ENCODE measurements at places on chromosomes 3 and 15. TPM values are rescaled to one million over a fixed set of nuclear protein-coding genes. Genes with fewer than 3 reads are reported as not detected.

- H3K36me3 ChIP-seq, result no peaks in the 10 kb centered on the region
- H3K4me1 ChIP-seq, result peaks cover 2% of the 10 kb centered on the region
- no peak overlapping the region for H3K27ac ChIP-seq
- H3K4me3 ChIP-seq, result no peak overlapping the region
Observed at GRCh38 chr15:34984889-34985630, 3.0 kb downstream of the ZNF770 start.

- no peak overlapping the region for H3K4me3 ChIP-seq
- no peak overlapping the region for H3K27ac ChIP-seq
- no peaks in the 10 kb centered on the region for H3K4me1 ChIP-seq
- H3K36me3 ChIP-seq, result no peaks in the 10 kb centered on the region
- DNase-seq, result no peak
Observed at GRCh38 chr3:136387031-136387430, 136.9 kb downstream of the PCCB start.

DNA sequence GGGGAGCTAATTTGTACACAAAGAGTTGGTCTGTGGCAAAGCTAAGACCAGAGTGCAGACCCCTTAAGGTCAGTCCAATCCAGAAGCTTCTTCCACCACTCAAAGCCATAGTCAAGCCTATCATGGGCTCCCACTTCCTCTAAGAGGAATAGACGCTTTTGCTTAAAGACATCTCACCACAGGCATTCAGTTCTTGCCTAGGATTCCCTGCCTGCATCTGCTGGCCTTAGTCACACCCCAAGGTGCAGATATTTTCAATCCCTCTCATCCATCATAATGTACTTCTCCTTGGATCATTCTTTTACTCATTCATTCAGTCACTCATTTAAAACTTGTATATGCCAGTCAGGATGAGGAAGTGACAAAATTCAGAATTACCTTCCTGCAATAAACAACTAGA lies 179.6 kb upstream of the STT3B start:
- no peak overlapping the region for H3K4me3 ChIP-seq
- no peaks in the 10 kb centered on the region for H3K36me3 ChIP-seq
- no peaks in the 10 kb centered on the region for H3K4me1 ChIP-seq
- no peak for DNase-seq
- H3K27me3 ChIP-seq, result no peaks in the 10 kb centered on the region

DNA sequence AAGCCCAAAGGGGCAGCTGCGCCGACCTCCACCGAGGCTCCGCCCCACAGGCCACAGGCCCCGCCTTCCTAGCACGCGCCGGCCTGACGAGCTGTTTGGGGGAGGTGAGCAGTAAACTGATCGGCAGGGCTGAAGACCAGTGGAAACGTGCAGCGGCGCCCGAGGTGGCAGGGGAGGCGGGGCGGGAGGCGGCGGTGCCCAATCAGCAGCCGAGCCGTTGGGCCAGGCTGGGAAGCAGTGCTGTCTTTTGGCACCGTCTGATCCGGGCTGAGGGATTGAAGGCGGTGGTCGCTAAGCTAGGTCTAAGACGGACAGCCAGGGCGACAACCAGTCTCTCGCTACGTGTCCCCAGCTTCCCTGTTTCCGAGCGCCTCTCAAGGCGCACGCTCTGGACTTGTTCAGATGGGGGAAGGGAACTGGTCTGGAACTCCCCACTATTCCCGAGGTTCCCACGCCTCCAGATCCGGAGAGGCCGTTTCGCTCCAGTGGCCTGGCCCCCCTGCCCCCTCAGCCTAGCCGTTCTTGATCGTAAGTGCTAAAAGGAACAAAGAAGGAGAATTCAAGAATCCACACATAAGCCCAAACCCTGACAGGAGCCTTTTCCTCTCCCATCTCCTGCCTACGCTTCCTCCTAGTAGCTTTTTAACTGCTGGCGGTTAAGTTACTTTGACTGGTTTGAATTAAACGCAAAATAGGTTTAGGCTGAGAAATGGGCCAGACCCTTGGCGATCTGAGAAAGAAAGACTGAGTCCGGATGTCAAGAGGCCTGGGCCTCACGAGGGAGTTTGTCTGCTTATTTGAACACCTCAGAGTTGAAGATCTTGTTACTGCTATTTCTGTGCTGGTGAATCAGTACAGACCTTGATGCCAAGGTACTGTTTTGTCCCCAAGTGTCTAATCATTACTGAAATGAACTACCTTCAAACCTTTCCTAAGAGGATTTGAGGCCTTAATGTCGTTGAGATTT lies at the start of gene FMN1:
Gene FMN1, minus strand, starts transcription at position 11 of the 967 bp plus-strand sequence. CDS start 39,800 bp downstream, outside the sequence.
- no peaks in the 10 kb centered on the region for H3K36me3 ChIP-seq
- peak within 1 kb of the TSS; percentile 34 for H3K4me3 ChIP-seq
- no peak within 1 kb of the TSS for H3K27ac ChIP-seq
- no peaks in the 10 kb centered on the region for H3K4me1 ChIP-seq
- DNase-seq, result peak; percentile 98
- no peaks in the 10 kb centered on the region for H3K27me3 ChIP-seq

DNA sequence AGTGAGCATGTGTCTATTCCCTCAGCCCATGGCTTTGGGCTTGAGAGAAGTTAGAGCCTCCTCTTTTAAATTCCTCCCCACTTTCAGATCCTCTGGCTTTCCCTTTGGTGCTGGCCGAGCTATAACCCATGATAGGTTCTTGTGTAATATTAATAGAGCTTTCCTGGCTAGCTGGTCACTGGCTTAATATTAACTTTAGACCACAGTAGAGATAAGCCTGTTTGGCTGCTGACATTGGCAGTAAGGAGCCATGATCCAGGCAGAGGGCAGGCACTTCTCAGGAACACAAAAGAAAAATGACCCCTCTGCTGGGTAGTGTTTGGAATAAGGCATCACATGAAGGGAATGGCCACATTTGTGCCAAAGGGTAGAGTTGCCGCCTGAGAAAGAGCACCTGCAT lies 65.4 kb upstream of the UMPS start:
- H3K4me3 ChIP-seq, result no peak overlapping the region
- DNase-seq, result peak; percentile 49
- no peaks in the 10 kb centered on the region for H3K4me1 ChIP-seq
- H3K27me3 ChIP-seq, result no peaks in the 10 kb centered on the region
- peaks cover 9% of the 10 kb centered on the region for H3K36me3 ChIP-seq

GRCh38 chr15:57019496-57020160 lies 101.2 kb downstream of the TCF12 start:
- no peaks in the 10 kb centered on the region for H3K36me3 ChIP-seq
- no peak for DNase-seq
- no peak overlapping the region for H3K4me3 ChIP-seq
- H3K27ac ChIP-seq, result no peak overlapping the region
- H3K4me1 ChIP-seq, result peaks cover 5% of the 10 kb centered on the region
- no peaks in the 10 kb centered on the region for H3K27me3 ChIP-seq

GRCh38 chr3:86792316-86792715 lies 198.6 kb downstream of the VGLL3 start:
- H3K27ac ChIP-seq, result no peak overlapping the region
- DNase-seq, result no peak
- H3K36me3 ChIP-seq, result no peaks in the 10 kb centered on the region
- no peak overlapping the region for H3K4me3 ChIP-seq

- no peak for DNase-seq
- no peak overlapping the region for H3K27ac ChIP-seq
- no peak overlapping the region for H3K4me3 ChIP-seq
- H3K27me3 ChIP-seq, result no peaks in the 10 kb centered on the region
- no peaks in the 10 kb centered on the region for H3K4me1 ChIP-seq
- no peaks in the 10 kb centered on the region for H3K36me3 ChIP-seq
Observed at GRCh38 chr15:44796508-44796907, 60.2 kb downstream of the TRIM69 start.

- peaks cover 8% of the 10 kb centered on the region for H3K4me1 ChIP-seq
- no peaks in the 10 kb centered on the region for H3K27me3 ChIP-seq
- no peaks in the 10 kb centered on the region for H3K36me3 ChIP-seq
- no peak for DNase-seq
Observed at GRCh38 chr3:24137958-24138875, 193.1 kb downstream of the NR1D2 start.

- no peaks in the 10 kb centered on the region for H3K4me1 ChIP-seq
- H3K27ac ChIP-seq, result no peak overlapping the region
- no peaks in the 10 kb centered on the region for H3K36me3 ChIP-seq
- no peaks in the 10 kb centered on the region for H3K27me3 ChIP-seq
- DNase-seq, result peak; percentile 55
- no peak overlapping the region for H3K4me3 ChIP-seq
Observed at GRCh38 chr3:32296251-32297204, 58.0 kb downstream of the CMTM8 start.

DNA sequence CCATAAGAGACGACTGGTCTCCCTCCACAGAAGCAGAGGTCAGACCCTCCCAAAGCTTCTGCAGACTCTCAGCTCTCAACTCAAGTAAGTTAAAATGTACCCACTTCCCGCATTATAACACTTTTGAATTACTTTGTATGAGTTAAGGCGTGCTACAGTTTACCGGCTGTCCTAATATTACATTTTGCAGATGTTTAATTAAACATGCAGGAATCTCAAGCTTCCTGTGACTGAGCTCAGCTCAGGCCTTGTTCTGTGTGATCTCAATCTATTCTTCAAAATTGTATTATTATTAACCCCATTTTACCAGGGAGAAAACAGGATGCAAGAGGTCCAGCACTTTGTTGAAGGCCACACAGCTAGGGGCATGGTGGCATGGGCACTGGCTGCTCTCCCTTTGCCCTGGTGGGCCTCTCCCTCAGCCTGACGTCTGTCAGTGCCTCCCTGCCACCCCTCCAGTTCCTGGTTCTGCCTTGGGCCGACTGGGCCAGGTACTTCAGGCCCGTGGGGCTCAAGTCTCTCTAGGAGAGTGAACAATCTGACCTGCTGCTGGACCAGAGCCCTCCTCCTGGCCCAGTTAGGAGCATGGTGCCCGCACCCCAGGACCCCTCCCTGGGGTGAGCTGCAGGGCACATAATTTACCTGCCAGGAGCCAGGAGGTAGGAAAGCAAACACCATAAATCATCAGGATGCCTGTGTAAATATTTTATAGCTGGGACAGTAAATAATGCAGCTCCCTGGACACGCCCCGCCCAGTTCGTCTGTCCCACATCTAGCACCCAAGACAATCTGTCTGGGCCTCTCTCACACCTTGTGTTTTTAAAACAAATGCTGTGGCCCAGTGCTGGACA lies 14.9 kb upstream of the RFT1 start:
- no peak overlapping the region for H3K27ac ChIP-seq

GRCh38 chr3:94694894-94695293 lies 632.0 kb downstream of the NSUN3 start:
- no peaks in the 10 kb centered on the region for H3K4me1 ChIP-seq
- no peak overlapping the region for H3K27ac ChIP-seq
- no peaks in the 10 kb centered on the region for H3K36me3 ChIP-seq
- no peak overlapping the region for H3K4me3 ChIP-seq
- no peaks in the 10 kb centered on the region for H3K27me3 ChIP-seq

GRCh38 chr3:190059242-190059590 lies 61.5 kb downstream of the P3H2 start:
- H3K27me3 ChIP-seq, result no peaks in the 10 kb centered on the region
- H3K4me3 ChIP-seq, result no peak overlapping the region
- H3K36me3 ChIP-seq, result no peaks in the 10 kb centered on the region
- no peaks in the 10 kb centered on the region for H3K4me1 ChIP-seq

- DNase-seq, result no peak
- no peaks in the 10 kb centered on the region for H3K27me3 ChIP-seq
- peak overlapping the region; percentile 77 for H3K27ac ChIP-seq
- no peak overlapping the region for H3K4me3 ChIP-seq
- H3K4me1 ChIP-seq, result no peaks in the 10 kb centered on the region
- no peaks in the 10 kb centered on the region for H3K36me3 ChIP-seq
Observed at GRCh38 chr15:100174904-100175275, 166.9 kb downstream of the ADAMTS17 start.

GRCh38 chr15:41102854-41103253 lies 13.2 kb downstream of the INO80 start:
- no peak for DNase-seq
- no peaks in the 10 kb centered on the region for H3K27me3 ChIP-seq
- no peak overlapping the region for H3K27ac ChIP-seq

- H3K27me3 ChIP-seq, result no peaks in the 10 kb centered on the region
- H3K27ac ChIP-seq, result no peak overlapping the region
- no peak overlapping the region for H3K4me3 ChIP-seq
Observed at GRCh38 chr3:4261406-4261805, 41.8 kb upstream of the SETMAR start.

GRCh38 chr3:58963928-58964503 lies 85.8 kb downstream of the CFAP20DC start:
- no peaks in the 10 kb centered on the region for H3K4me1 ChIP-seq
- H3K27me3 ChIP-seq, result no peaks in the 10 kb centered on the region
- no peaks in the 10 kb centered on the region for H3K36me3 ChIP-seq

- no peaks in the 10 kb centered on the region for H3K27me3 ChIP-seq
- no peak overlapping the region for H3K27ac ChIP-seq
- DNase-seq, result no peak
Observed at GRCh38 chr3:178546079-178546478, 9.8 kb downstream of the KCNMB2 start.

- no peaks in the 10 kb centered on the region for H3K36me3 ChIP-seq
- no peaks in the 10 kb centered on the region for H3K27me3 ChIP-seq
- no peak for DNase-seq
Observed at GRCh38 chr15:79829950-79830349, 66.9 kb downstream of the MTHFS start.

- no peak for DNase-seq
- peaks cover 2% of the 10 kb centered on the region for H3K27me3 ChIP-seq
- no peak overlapping the region for H3K27ac ChIP-seq
- H3K4me1 ChIP-seq, result no peaks in the 10 kb centered on the region
- no peak overlapping the region for H3K4me3 ChIP-seq
Observed at GRCh38 chr3:115960799-115961198, 337.5 kb downstream of the GAP43 start.

DNA sequence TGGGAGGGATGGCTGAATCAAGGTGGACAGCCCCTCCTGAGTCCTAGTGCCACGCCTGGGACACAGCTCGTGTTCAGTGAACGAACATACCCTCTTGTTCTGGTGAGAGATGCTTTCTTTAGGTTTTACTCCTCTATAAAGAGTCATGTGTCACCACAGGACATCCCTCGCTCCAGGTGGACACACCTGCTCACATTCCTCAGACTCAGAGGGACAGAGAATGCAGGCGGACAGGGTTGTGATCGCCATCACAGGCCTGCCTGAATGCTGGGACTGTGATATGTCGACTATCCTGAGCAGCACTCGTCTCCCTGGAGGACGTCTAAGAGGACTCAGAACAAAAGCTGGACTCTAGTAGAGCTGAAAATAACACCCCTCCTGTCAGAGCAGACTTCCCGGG lies 96.4 kb upstream of the SNRPA1 start:
- H3K4me1 ChIP-seq, result no peaks in the 10 kb centered on the region
- no peak overlapping the region for H3K27ac ChIP-seq
- no peak overlapping the region for H3K4me3 ChIP-seq
- DNase-seq, result no peak

Gene IL17RC
- total RNA-seq, result 33.8 TPM

Gene FEZF2
- not detected for total RNA-seq

Gene ZNF80
- 0.15 TPM for total RNA-seq

Gene C3orf20
- 0.30 TPM for total RNA-seq

Gene TIMP4
- total RNA-seq, result 60.1 TPM

Gene NUP210
- total RNA-seq, result 2.8 TPM

Gene NMB
- 5.2 TPM for total RNA-seq

Gene PRR20G
- not detected for total RNA-seq

Data from aorta (tissue), 5 donors.